ENCODE measurements at places on chromosomes 11 and 22.

DNA sequence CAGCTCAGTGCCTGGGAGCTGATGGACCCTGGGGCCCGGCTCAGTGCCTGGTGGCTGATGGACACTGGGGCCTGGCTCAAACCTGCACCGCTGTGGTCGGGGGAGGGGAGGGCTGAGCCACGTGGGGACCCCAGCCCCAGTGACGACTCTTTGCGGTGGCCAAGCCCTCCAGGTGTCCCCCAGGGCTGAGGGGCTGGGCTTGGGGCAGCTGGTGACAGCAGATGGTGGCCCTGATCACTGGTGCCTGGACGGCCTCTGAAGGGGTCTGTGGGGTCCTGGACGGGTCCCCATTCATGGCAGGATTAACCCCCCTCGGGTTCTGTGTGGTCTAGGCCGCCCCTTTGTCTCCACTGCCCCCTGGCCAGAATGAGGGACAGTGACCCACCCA, 3.4 kb upstream of the MUC5B start:
- no peak for DNase-seq

DNA sequence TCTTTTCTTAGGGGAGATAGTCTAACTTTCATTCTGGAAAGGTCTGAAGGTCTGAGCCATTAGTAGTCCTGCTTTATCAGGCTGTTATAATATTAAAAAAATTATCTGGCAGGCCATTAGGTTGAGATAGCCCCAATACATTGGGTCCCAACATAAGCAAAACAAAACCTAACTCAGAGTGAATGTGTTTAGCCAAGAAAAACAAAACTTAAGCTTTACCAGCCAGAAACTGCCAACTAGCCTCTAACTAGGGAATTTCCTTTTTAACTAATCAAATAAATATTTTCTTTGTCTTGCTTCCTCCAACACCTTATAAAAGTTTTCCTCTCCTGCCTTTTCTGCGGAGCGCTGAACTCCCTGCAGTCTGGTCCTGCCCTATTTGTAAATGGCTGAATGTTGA, 1137.7 kb upstream of the CNTN5 start:
- DNase-seq = no peak

DNA sequence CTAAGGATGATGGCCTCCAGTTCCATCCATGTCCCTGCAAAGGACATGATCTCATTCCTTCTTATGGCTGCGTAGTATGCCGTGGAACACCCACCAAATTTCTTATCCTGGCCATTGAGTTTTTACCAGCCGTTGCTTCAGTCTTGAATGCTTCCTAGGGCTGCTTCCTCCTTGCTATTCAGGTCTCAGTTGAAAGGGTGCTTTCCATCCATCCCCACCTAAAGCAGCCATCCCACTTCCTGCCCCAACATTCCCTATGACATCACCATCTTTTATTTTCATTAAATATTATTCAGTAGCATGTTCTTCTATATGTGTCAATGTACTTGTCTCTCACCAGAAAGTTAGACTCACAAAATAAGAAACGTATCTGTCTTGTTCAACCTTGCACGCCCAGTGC, 40.7 kb upstream of the SLN start:
- no peak for DNase-seq

DNA sequence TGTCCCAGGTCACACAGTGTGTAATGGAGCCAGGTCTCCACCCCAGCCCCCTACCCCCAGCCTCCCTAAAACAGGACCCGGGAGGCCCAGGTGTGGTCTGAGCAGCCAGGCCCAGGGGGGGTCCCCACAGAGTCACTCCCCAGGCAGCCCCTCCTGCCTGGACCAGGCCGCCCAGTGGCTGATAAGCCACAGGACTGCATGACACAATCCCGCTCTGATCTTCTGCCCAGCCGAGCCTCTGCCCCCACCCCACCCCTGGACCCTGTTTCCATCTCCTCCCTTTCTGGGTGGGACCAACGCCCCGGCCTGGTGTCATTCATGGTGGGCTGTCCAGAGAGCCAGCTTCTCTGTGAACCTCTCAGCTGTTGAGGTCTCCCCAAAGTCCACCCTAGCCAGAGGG, 7.8 kb upstream of the LIF start:
- DNase-seq = no peak

DNA sequence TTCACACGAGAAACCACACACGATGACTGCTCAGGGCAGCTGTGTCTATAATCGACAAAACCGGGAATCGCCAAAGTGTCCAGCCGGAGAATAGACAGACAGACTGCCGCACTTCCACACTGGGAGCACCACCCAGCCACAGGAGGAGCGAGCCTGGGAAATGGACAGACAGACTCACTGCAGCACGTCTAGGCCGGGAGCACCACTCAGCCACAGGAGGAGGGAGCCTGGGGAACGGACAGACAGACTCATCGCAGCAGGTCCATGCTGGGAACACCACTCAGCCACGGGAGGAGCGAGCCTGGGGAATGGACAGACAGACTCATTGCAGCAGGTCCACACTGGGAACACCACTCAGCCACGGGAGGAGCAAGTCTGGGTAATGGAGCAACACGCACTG, 137.2 kb downstream of the BRD1 start:
- no peak for DNase-seq

GRCh38 chr11:72684236-72684912, 10.2 kb upstream of the PDE2A start:
- DNase-seq = peak; percentile 64

Measured in D721Med (cell line).